CD4-positive, CD25-positive, alpha-beta regulatory T cell (primary cell): ENCODE measurements at places on chromosomes 5 and 9. TPM values are rescaled to one million over a fixed set of nuclear protein-coding genes. Genes with fewer than 3 reads are reported as not detected.

Gene C7
- total RNA-seq = not detected

Gene PHF19
- 149 TPM for total RNA-seq

Gene GARIN3
- not detected for total RNA-seq

Gene LCN1
- not detected for total RNA-seq

Gene OTULINL
- 47.1 TPM for total RNA-seq

Gene ELOVL7
- 2.8 TPM for total RNA-seq

Gene GRIA1
- total RNA-seq = not detected

Gene PCDHB7
- total RNA-seq = not detected

Gene DMRT3
- total RNA-seq = not detected

Gene PPP2R2B
- 16.7 TPM for total RNA-seq

Gene SLC36A3
- total RNA-seq = not detected

DNA sequence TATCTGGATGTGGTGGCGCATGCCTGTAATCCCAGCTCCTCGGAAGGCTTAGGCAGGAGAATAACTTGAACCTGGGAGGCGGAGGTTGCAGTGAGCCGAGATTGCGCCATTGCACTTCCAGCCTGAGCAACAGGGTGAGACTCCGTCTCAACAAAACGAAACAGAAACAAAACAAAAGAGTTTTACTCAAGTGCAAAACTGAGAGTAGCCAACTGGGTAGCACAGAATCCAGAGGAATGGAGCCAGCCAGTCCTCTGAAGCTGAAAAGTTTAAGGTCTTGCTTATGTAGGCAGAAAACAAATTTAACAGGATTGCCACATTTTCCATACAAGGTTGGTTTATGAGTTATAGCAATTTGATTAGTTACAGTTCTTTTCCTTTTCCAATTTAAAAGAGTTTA is 32.0 kb downstream of the SPIN1 start:
- H3K27ac ChIP-seq = no peak overlapping the region
- DNase-seq = no peak
- no peaks in the 10 kb centered on the region for H3K4me1 ChIP-seq
- no peak overlapping the region for H3K4me3 ChIP-seq
- H3K36me3 ChIP-seq = peaks cover 29% of the 10 kb centered on the region

DNA sequence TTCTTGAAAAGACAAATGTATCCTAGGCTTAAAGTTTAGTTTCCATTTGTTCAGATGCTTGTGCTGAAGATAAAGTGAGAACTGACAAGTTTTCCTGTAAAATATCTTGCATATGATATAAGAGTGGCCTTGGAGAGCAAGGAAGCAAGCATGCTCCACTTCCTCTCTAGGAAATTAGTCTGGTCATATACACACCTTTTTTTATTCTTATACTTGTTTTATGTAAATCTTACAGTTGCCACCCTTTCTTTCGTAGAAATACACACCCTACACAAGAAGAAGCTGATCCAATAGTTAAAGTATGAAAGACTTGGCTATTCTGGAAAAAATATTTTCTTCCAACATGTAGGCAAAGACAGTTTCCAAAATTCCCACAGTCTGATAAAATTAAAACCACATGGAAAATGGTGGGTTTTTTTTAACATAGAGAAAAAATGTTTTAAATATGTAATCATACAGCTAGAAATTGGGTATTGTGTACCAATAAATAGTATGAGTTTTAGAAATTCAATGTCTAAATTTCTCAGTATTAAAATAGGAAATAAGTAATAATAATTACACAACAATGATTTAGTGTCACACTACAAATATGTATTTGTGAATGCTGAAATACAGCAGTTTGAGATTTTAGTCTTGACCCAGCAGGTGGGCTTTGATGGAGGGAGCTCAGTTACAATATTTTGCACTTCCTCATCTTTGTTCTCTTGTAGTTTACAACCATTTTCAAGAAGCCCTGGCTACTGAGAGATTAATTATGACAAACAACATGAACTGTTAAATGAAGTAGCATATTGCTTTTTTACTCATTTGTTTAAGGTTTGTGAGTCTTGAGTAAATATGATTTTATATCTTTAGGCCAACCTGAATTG is 185.7 kb upstream of the GNA14 start:
- H3K4me1 ChIP-seq = no peaks in the 10 kb centered on the region
- no peak overlapping the region for H3K27ac ChIP-seq
- no peaks in the 10 kb centered on the region for H3K27me3 ChIP-seq
- H3K4me3 ChIP-seq = no peak overlapping the region
- no peak for DNase-seq
- no peaks in the 10 kb centered on the region for H3K36me3 ChIP-seq

DNA sequence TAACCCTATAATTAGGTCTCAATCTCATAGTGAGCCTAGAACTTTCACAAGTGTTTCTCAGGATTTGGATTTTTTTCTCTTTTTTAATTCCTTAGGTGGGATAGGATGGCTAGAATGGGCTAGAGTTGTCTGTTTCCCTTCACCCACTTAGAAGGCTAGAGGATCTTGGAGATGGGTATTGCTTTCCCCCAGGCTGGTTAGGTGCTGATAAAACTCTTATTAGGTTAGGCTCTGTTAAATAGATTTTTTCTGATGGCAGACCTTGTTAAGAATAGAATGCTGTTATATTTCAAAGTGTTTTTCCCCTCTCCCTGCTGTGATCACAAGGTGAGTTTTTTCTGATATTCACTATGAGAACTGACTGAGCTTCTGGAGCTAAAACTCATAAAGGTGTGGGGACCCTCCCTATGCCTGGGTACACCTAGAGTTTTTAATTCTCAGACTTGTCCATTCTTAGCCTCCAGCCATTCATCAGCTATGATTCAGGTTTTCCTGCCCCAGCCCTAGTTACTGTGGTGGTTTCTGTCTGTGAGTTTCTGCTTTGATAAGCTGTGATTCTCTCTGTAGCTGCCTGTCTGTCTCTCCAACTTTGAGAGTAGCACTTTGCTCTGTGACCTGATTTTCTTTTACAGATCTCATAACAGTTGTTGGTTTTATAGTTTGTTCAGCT is 132.4 kb downstream of the HACD4 start:
- no peaks in the 10 kb centered on the region for H3K4me1 ChIP-seq
- H3K27ac ChIP-seq = no peak overlapping the region
- no peaks in the 10 kb centered on the region for H3K27me3 ChIP-seq
- DNase-seq = no peak
- H3K4me3 ChIP-seq = no peak overlapping the region
- no peaks in the 10 kb centered on the region for H3K36me3 ChIP-seq

GRCh38 chr5:64184832-64185231 is 19.2 kb downstream of the RNF180 start:
- no peak overlapping the region for H3K4me3 ChIP-seq
- no peak for DNase-seq
- H3K4me1 ChIP-seq = no peaks in the 10 kb centered on the region

GRCh38 chr9:35667939-35668338 is 2.9 kb upstream of the ARHGEF39 start:
- H3K27ac ChIP-seq = no peak overlapping the region
- DNase-seq = no peak
- H3K36me3 ChIP-seq = no peaks in the 10 kb centered on the region
- H3K4me3 ChIP-seq = no peak overlapping the region
- no peaks in the 10 kb centered on the region for H3K27me3 ChIP-seq

DNA sequence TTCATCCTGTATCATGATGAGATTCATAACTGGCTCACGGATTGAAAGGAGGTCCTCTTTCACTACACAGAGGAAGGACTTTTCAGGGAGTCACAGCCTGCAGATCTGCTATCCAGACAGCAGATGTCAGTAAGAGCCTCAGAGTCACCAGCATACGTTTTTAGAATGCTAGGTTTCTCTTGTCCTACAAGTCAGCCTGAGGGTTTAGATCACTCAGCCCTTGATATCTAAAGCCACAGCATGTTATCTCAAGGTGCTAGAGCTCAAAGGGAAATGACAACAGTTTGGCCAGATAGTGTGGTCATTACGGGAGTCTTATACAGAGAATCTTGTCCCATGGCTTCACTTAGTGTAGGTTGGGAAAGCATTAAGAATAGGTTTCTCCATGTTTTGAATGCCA is 30.9 kb upstream of the SLC46A2 start:
- DNase-seq = peak; percentile 25
- no peaks in the 10 kb centered on the region for H3K4me1 ChIP-seq

DNA sequence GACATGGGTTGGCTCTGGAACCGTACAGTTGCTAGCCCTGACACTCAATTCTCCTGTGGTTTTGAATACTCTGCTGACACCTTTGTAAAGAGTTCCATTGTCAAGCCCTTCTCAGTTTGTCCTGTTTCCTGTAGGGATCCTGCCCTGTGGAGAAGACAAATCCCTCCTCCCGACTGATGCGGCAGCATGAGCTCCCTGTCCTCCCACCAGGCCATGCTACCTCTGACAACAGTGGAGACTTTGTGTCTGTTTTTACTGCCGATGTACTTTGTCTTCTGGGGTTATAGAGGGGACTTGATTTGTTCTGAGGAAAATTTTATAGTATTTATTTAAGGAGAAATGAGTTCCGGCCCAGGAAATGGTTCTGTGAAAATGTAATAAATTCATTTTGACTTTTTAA is 57.8 kb downstream of the PRLR start:
- H3K4me1 ChIP-seq = no peaks in the 10 kb centered on the region
- H3K27me3 ChIP-seq = no peaks in the 10 kb centered on the region
- no peaks in the 10 kb centered on the region for H3K36me3 ChIP-seq
- H3K27ac ChIP-seq = no peak overlapping the region

- no peak for DNase-seq
- H3K27ac ChIP-seq = no peak overlapping the region
These were observed 338.6 kb downstream of the PTPRD start for GRCh38 chr9:10274175-10274574.

GRCh38 chr5:34751807-34752736 is 86.9 kb upstream of the TTC23L start:
- no peak overlapping the region for H3K27ac ChIP-seq
- H3K36me3 ChIP-seq = no peaks in the 10 kb centered on the region
- H3K4me1 ChIP-seq = no peaks in the 10 kb centered on the region
- H3K4me3 ChIP-seq = no peak overlapping the region

DNA sequence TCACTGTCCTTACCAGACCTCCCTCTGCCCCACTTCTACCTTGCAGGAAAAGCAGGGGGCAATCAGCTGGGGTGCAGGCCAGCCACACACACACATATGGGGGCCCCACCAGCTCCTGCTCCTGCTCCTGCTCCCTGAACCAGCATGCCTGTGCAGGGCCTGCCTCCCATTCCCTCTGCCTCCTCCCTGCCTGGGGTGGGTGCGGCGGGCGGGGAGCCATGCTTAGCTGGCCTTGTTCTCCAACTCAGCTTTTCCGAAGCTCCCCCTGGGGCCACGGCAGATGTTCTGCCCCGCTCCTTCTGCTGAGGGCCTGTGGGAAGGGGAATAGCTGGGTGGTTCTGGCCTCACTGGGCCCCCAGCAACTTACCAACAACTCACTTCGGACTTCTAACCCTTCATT is 89.8 kb downstream of the ZNF354C start:
- no peaks in the 10 kb centered on the region for H3K27me3 ChIP-seq
- no peak overlapping the region for H3K27ac ChIP-seq
- H3K4me1 ChIP-seq = no peaks in the 10 kb centered on the region
- H3K36me3 ChIP-seq = no peaks in the 10 kb centered on the region
- H3K4me3 ChIP-seq = no peak overlapping the region
- no peak for DNase-seq

DNA sequence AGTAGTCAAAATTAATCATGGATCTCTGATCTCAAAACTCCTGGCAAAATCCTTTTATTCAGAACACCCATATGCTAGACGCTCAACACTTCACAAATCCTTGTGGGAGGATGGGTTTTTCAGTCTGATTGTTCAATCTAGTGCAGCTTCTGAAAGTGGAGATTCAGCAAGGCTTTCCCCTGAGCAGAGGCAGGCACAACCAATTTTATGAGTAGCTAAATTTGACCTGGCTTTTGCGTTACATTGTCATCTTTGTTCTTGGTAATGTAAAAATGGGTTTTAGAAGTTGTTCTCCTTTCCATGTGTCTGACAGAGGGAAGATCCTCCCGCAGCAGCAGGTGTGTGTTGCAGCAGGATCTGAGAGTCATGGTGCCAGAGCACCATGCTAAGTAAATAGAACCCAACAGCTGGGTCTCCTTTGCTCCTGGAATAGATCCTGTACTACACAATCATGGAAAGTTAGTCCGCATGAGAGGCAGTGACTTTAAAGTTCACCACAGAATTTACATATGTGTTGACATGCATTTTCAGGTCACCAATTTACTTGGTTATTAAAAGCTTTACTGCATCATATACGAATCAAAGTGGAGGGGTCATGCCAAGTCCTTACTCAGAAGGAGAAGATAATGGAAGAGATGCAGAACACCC is 70.1 kb upstream of the MEF2C start:
- no peak for DNase-seq

DNA sequence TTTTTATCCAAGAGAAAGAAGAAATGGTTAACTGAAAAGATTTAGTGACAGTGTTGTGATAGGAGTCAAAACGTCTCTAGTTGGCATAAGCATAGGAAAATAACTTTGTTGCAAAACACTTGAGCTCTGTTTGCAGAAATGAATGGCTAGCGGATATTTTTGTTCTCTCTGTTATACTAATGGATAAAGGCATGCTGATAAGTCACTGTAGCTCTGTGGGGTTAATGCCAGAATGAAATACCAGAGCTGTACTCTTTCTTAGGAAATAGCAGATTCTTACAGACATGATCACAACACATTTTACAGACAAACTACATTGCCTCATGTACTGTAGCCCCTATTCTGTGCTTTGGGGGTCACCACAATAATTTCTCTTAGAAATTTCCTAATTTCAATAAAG is 202.8 kb downstream of the DMRTA1 start:
- no peaks in the 10 kb centered on the region for H3K4me1 ChIP-seq
- no peak for DNase-seq
- H3K27me3 ChIP-seq = no peaks in the 10 kb centered on the region
- H3K4me3 ChIP-seq = no peak overlapping the region
- no peaks in the 10 kb centered on the region for H3K36me3 ChIP-seq

DNA sequence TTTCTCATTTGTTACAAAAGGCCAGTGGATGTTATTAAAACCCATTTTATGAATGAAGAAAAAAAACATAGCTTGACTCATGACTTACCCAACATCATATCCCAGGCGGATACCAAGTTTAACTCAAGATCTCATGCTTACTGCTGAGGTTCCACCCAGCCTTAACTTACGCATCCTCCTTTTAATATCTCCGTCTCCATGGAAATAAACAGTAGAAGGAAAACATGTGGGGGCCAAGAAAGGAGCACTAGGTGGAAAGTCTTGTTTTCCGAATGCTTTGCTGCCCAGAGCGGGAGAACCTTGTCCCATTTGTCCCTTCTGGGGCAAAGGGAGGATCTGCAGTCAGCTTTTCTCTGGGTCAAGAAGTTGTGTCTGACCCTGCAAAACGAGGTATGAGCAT is 44.1 kb downstream of the ANGPTL2 start:
- H3K27me3 ChIP-seq = no peaks in the 10 kb centered on the region
- H3K27ac ChIP-seq = no peak overlapping the region
- H3K4me3 ChIP-seq = no peak overlapping the region
- no peaks in the 10 kb centered on the region for H3K4me1 ChIP-seq
- H3K36me3 ChIP-seq = no peaks in the 10 kb centered on the region
- DNase-seq = no peak

GRCh38 chr9:16348531-16348930 is 521.9 kb downstream of the BNC2 start:
- no peaks in the 10 kb centered on the region for H3K36me3 ChIP-seq
- no peak overlapping the region for H3K4me3 ChIP-seq
- H3K27ac ChIP-seq = no peak overlapping the region
- no peaks in the 10 kb centered on the region for H3K27me3 ChIP-seq
- no peaks in the 10 kb centered on the region for H3K4me1 ChIP-seq
- DNase-seq = no peak

GRCh38 chr9:107467416-107467815 is 22.2 kb downstream of the KLF4 start:
- H3K27ac ChIP-seq = no peak overlapping the region
- H3K36me3 ChIP-seq = no peaks in the 10 kb centered on the region
- no peak overlapping the region for H3K4me3 ChIP-seq
- H3K4me1 ChIP-seq = peaks cover 4% of the 10 kb centered on the region
- no peak for DNase-seq
- peaks cover 21% of the 10 kb centered on the region for H3K27me3 ChIP-seq
